ENCODE measurements at places on chromosomes 3 and 15. TPM values are rescaled to one million over a fixed set of nuclear protein-coding genes. Genes with fewer than 3 reads are reported as not detected.

DNA sequence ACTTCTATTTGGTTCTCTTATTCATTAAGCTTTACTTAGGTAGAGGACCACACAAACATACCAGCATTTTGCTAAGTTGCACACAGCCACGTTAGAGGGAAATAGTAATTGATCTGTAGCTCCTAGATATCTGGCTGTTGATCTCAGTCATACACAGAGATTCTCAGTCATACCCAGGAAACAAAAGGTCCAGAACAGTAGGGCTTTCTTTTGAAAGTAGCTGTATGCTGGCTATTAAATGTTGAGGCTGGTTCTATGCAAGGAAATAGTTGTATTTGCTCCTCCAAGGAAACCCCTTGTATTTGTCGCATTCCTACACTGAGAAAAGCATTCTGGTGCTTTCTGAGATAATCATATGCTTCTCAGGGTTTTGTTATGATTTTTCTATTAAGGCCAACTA is 523.8 kb downstream of the SOX2 start:
- DNase-seq, result no peak

GOLGA6A gene
- not detected for polyA plus RNA-seq

CHST2 gene
- 22.4 TPM for polyA plus RNA-seq

GRCh38 chr15:29924750-29925149 is 102.5 kb upstream of the TJP1 start:
- peak; percentile 70 for DNase-seq

GRCh38 chr3:149686996-149687395 is 29.2 kb upstream of the WWTR1 start:
- DNase-seq, result no peak

Measured in lung (tissue), 17 donors.